Tongue (tissue), 3 donors: ENCODE measurements at places on chromosomes 11 and 22. TPM values are rescaled to one million over a fixed set of nuclear protein-coding genes. Genes with fewer than 3 reads are reported as not detected.

DNA sequence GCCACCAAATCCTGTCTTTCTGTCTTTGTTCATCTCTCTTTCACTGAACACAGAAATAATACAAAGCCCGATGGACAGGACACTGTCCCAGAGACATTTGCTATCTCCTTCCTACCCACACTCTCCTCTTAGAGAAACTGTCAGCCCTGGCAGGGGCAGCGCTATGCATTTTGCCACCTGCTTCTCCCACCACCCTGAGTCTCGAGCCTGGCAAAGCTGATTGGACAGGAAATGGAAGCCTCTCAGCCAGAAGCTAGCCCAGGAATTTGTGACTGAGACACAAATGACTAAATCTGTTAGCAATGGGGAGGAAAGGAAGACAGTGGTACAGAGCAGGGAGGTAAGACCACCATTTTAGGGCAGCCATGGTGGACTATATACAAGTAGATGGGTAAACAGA is 14.9 kb upstream of the GALNT18 start:
- DNase-seq = no peak

DNA sequence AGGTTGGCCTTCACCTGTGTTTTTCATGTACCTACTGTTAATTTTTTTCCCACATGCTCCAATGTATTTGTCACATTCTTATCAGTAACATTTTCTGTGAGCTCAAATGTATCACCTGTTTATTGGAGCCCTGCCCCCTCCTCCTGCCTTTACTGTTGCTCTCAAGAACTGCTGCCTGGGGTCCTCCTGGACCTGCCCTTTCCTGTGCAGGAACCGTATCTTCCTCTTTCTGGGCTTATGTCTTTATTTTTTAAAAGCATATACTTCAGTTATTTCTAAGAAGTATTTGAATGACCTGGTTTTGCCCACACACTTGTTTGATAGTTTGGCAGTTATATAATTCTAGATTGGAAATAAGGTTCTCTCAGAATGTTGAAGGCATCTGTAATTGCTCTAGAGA is 5.9 kb downstream of the FAM118B start:
- no peak for DNase-seq

DNA sequence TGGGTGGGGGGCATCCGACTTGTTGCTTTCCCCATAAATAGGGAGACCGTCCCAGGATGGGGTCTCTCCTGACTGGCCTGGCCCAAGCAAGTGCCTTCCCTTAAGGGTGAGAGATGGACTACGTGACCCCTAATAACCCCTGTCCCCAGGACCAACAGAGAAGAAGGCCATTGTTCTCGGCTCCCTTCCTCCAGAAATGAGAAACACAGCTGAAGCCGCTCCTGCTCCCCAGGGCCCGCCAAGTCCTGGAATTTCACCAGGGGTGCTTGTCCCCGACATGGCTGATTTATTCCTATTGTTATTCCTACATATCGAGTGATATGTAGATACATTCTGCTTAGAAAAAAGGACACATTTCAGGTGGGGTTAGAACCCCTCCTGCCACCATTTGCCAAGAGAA is 100.8 kb downstream of the TP53I11 start:
- no peak for DNase-seq

DNA sequence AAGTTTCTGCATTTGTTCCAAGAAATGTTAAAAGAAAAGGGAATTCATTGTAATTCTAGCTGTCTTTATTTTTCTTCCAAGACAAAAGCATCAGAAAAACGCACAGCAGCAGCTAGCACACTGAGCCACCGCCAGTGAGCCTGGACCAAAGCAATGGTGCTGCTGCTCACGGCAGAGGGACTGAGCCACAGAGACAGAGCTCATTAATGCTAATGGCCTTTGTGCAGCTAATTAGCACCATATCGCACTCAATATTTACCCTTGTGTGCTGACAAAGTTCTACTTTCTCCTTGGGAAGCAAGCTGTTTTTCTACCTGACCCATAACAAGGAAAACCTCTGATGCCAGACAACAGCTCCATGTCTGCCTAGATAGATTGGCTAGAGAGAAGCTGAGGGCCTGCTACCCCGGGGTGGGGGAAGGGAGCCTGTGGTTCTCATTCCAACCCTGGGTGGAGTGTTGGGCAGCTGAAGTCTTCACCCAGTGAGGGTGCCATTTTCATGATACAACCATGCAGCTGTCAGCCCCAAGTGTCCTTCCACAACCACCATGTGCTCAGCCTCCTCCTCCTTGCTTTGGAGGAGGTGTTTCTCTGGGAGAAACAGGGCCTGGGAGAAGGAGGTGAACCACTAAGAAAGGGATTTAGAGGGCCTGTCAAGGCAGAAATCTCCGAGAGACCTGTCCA is 131.1 kb upstream of the NCAM1 start:
- peak; percentile 53 for DNase-seq

DNA sequence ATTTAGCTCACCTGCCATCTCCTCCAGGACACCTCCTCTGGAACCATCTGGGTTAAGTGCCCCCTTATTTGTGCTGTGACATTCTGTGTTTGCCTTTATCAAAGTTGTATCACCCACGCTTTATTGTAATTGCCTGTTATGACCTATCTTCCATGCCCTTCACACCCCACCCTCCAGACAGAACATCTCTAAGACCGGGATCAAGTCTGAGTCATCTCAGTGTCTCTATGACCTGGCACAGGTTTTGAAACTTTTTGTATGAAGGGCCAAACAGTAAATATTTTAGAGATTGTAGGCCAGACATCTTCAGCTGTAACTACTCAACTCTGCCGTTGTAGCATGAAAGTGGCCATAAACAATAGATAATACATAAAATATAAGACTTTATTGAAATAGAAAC is 161.8 kb downstream of the SPON1 start:
- no peak for DNase-seq

- DNase-seq = no peak
Measured at GRCh38 chr11:99065121-99065520, 44.4 kb downstream of the CNTN5 start.

DTX4 gene
- 14.8 TPM for total RNA-seq

DNA sequence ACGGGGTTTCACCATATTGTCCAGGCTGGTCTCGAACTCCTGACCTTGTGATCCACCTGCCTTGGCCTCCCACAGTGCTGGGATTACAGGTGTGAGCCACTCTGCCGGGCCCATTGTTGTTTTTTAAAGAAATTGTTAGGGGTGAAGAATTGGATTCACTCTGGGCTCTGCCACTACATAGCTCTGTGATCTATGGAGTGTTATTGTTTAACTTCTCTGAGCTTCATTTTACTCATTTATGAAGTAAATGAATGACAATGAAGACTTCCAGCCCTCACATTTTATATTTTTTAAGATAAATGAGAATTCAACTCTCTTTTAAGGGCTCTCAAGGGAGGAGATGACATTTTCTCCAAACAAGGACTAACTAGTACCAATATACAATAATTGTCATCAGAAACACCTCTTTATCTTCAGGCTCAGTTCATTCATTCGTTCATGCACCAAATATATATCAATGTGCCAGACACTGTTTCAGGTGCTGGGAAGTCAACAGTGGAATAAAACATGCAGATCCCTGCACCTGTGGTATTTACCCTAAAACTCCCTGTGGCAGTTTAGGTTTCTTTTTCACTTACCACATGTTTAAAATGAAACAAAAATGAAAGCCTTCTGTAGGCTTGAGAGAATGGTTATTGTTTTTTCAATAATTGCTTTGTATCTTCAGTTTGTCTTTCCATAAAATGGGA is 23.5 kb upstream of the GRAMD1B start:
- no peak for DNase-seq

DNA sequence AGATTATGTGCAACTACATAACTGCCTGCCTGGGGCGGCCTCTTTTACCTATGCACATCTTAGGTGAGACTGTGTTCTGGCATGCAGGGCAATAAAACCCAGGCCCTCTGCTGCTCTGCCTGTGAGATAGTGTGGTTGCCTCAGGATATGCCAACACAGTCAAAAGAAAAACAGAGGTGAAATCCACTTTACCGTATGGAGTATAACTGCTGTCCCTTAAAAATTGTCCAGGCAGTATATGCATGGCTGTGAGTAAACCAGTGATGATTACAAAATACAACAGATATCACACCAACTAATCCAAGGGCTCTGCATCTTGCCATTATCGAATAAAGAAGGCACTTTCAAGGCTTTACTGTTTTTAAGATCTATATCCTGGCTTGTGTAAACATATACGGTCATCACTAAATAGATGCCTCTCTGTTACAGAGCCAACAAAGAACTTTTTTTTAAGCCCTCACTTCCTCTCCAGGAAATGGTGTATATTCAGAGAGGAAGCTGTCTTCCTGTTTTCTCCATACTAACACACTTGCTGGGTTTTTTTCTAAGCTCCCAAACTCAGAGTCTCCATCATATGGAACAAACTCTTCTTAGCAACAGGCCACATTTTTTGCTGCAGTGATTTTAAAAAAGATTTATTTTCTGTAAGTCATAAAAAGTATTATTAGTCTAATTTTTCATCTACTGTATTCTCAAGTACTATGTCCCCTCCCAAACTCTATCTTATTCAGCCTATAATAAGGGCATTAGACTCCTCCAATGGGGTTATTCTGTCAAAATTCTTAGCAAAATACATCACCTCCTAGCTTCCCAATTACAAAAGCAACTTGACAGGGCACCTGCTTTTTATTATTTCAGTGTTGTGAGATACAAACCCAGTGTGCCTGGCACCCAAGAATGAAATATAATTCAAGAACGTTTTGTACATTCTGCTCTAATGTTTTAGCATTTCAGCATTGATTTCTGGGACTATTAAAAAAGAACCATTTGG is 135.2 kb downstream of the MAML2 start:
- no peak for DNase-seq

PNPLA3 gene
- 0.51 TPM for total RNA-seq

DNA sequence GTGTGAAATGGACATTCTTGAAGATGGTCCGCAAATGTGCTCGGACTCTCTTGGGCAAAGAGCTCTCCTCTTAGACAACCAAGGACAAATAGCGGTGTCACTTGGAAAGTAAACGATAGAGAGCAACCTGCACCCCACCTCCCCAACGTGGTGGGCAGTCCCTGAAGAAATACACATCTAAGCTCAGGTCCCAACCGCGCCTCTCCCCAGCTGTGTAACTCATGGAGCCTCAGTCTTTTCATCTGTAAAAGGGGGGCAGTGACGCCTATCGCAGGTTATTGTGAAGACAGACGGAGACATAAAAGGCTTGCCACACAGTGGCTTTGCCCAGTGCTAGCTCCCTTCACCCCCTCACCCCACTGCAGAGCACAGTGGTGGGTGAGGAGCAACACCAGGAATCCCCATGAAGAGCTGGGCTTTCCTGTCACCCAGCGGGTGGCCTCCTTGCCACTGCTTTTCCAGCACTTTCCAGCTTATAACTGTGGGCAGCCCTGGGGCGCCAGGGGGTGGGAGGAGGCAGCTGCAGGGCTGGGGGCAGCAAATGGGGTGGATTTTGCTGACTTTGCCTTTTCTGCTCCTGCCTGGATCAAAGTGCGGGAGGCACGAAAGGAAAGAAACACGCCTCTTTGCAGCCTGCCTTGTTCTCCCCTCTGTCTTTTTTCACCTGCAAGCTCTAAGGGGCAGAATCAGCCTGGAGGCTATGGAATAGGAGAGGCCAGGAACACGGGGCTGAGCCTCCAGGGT is 73.7 kb upstream of the TSPAN18 start:
- DNase-seq = no peak

RAB38 gene
- total RNA-seq = 5.6 TPM
